ENCODE measurements at places on chromosomes 6 and 20. TPM values are rescaled to one million over a fixed set of nuclear protein-coding genes. Genes with fewer than 3 reads are reported as not detected.
A peak's percentile ranks its signal among the peaks of the same experiment; 100 is the strongest.

DNA sequence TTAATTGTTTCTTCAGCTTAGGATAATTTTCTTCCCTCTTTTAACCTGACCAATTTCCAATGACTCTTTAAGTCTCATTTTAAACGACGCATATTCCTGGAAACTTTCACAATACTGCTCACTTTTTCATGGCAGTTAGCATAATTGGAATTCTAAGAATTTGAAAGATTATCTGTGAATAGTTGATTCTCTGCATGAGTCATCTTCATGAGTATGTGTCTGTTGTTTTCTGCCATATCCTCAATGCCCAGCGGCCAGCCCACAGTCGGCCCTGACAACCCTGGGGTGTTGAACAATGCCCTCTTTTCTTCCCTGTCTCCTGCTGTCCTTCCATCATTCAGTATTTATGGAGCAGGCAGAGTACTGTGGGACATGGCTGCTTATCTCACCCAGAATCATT lies 554.2 kb downstream of the CDH26 start:
- no peak for DNase-seq

DNA sequence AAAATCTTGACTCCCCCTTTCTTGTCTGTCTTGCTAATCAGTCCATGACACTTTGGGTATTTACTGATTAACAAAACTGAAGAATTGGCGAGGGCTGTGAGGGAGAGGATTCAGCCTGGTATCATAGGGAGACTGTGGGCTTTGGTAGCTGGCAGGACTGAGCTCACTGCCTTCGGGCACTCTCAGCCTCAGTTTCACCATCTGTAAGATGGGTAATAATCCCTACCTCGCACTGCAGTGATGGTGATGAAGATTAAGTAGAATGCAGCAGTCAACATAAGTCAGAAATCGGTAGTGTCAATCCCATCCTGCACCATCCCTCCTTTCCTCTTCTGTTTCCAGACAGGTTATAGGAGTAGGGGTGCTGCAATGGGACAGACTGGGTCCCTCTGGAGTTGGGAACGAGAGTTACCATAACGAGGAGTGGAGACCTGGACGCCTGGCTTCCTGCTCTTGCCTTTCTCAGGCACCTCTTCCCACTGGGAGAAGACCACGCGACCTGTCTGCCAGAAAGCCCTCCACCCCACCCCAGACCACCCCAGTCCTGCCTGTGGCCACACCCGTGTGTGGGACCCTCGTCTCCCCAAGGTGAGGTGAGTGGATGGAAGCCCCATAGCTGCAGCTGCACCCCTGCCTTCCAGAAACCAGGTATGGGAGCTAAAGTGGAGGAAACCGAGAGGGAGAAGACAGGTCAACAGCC lies 99.1 kb downstream of the SNX5 start:
- DNase-seq, result no peak

DNA sequence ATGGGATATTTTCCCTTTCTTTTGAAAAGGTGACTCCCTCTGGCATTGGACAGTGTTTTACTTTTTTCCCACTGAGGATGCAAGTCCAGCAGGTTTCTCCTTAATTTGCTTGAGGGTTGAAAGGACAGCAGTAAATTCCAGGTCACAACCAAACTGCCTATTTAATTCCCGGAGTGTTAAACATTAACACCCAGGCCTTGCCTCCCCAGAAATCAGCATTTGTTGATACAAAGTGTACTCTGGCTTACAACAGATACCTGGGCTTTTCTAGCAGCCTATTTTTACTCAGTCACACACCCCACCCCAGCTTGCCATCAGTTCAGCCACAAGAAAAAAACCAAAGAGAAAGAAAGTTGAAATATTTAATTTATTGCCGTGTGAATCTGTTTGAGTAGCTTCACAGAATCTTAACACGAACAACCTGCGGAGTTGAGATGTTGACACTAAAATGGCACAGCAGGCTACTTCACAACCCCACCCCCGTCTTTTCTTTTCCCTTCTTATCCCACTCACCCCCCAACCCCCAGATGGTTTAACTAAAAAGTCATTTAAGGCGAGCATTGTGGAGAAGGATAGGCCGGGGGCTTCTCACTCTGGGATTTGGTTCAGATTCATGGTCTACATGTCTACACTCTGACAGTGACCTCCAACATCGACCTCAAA lies 45.7 kb downstream of the MYLIP start:
- no peak for DNase-seq

GRCh38 chr6:47915017-47915416 lies 133.2 kb downstream of the OPN5 start:
- DNase-seq, result no peak

DNA sequence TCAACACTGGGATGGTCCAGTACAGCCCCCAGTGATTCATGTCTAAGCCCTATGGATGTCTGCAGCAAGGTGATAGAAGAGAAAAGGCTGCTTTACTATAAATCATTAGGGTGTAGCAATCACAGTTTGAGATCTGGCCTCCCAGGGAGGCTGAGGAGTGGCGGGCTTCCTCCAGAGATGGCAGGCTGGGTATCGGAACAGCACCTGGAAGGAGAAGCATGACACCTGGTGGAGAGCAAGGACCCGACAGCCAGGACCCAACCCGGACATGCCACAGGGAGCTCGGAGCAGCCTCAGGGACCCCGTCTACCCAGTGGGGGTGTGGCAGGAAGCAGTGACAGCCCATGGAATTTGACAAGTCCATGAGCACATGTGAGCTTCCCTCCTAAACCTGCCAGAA lies 114.8 kb upstream of the CD93 start:
- DNase-seq, result no peak

DNA sequence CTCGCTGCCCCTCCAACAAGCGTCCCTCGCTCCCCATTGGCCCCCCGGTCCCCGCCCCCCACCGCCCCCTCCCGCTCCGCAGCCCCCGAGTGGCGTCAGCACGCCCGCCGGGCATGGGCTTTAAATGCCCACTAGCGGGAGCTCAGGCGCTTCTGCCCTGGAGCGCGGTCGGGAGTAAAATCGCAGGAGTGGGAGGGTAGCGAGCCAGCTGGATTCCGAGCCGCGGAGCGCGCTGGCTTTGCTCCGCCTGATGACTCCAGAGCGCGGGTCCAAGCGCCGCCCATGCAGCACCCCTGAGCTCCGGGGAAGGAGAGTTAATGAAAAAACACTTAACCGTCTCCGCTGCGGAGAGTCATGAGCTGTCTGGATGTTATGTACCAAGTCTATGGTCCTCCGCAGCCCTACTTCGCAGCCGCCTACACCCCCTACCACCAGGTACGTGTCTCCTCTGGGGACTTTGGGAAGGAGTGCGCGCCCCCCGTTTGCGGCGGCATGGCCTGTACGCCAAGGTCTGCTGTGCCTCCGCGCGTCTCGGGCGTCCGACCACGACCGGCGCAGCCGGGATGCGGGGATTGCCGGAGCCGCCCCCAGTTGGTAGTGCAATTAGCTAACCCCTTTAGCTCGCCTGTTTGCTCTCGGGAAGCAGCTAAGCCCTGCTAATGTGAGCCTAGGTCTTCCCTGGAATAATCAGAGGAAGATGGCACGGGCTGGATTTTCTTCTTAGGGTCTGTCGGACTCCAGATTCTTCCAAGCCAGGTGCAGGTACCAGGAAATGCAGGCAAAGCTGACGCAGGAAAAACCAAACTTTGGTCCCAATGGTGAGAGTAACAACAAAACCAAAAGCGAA lies at the start of gene VGLL2:
TSS of gene VGLL2 (plus strand) at position 149 of the 847 bp plus-strand sequence. CDS start at position 355, 206 bp downstream.
- peak; percentile 22 for DNase-seq

- no peak for DNase-seq
Measured at GRCh38 chr20:17315407-17316231, 88.8 kb downstream of the PCSK2 start.

GRCh38 chr6:57040011-57040410 lies 6.5 kb upstream of the KIAA1586 start:
- no peak for DNase-seq

DNA sequence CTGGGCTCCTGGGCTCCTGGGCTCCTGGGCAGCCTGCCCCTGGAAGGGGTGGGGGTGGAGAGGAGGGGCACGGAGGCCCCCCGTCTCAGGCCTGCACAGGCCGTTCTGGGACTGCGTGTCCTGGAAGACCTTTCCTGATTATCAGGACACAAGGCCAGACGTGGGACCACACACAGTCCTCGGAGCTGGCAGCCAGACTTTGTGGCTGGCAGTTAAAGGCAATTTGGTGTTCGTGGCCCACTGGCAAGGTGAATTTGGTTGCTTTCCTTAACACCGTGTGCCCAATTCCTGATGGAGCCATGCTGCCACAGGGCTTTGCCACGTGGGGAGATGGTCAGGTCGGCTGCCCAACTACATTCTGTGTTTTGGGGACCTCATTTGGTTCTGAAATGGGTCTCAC lies 113.5 kb downstream of the SMOC2 start:
- no peak for DNase-seq

DNA sequence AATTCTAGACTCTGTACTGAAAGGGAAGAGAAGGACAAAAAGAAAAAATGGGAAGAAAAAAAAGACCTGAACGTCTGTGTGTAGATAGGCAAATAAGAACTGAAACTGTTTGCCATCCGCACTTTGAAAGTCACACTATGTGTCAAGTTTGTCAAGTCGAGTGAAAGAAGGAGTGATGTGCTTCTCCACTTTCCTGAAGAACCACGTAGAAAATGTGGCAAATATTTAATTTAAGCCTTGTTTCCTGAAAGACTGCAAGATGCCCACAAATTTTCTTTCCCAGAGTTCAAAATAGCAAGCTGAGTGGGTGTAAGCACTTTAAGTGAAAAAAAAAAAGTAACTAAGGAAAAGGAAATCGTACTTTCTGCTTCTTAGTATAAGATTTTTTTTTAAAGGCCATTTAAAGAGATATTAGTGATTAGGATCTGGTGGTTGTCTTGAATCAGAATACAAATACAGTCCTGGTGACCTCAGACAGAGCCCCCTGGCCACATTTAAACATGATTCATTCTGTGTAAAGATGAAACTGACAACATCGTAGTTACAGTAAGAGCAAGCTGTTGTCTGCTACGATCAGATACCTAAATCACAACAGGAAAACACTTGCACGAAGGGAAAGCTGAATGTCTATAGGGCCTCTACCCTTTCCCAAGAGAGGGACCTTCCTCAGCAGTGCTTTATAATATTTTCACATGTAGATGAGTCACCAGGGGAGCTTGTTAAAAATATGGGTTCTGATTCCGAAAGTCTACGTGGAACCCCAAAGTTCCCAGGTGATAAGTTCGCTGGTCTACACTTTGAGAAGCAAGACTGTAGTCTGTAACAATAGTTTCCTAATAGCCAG lies 102.3 kb downstream of the HIVEP2 start:
- no peak for DNase-seq

DNA sequence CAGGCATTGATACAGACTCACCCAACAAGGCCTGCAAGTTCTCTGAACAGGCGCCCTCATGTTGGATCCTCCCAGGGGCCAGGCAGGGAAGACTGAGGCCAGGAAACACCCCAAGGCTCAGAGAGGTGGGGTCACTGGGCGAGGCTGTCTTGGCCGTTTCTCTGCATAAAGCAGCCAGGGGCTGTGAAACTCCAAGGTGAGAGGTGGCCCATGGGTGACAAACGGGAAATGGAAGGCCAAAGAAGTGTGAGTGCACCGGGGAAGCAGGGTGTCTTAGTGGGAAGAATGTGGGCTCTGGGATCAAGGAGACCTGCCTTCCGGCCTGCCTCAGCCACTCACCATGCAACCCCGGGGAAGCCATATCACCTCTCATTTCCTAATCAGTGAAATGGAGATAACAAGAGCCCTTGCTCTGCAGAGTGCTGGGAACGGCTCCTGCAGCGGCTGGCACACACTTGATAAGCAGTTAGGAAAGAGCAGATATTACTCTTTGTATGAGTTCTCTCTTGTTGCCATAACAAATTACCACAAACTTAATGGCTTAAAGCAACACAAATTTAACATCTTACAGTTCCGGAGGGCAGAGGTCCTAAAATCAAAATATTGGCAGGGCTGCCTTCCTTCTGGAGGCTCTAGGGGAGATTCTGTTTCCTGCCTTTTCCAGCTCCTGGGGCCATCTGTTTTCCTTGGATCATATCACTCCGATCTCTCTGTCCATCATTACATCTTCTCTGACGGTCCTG lies 168.6 kb downstream of the NFATC2 start:
- no peak for DNase-seq

- no peak for DNase-seq
Measured at GRCh38 chr6:97656236-97656635, 373.2 kb upstream of the MMS22L start.

GRCh38 chr6:134114918-134115714 lies 62.7 kb upstream of the SLC2A12 start:
- DNase-seq, result no peak

DNA sequence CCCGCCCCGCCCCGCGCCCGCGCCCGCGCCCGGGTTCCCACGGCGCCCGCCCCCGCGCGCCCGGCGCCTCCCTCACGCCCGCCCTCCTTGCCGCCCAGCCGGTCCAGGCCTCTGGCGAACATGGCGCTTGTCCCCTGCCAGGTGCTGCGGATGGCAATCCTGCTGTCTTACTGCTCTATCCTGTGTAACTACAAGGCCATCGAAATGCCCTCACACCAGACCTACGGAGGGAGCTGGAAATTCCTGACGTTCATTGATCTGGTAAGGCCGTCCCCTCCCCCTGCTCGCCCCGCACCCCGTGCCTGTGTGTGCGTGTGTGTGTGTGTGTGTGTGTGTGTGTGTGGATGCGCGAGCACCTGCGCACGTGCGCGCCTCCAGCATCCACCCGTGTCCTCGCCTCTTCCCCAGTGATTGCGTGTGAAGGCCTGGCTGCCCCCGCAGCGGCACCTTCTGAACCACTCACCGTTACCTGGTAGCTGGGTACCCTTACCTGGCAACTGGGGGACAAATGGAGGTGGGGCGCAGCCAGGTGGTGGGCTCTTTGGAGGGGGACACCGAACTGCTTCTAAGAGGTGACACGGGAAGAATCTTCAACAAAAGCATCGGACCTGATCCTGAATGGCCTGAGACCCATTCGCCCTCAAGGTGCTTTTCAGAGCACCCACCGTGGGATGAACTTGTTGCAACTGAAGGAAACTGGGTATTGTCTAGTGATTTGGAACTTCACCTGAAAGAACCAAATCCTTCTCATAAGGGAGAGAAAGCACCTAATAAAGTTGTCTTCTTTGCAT lies at the start of gene AIG1:
TSS of gene AIG1 (plus strand) at position 84 of the 791 bp plus-strand sequence. CDS start at position 121, 37 bp downstream.
- peak; percentile 79 for DNase-seq

GRCh38 chr6:9623985-9624384 lies 790.9 kb downstream of the TFAP2A start:
- no peak for DNase-seq

- no peak for DNase-seq
Measured at GRCh38 chr6:89986650-89987074, 92.4 kb downstream of the GJA10 start.

RHAG gene
- total RNA-seq, result 0.14 TPM

AKAP12 gene
- 46.1 TPM for total RNA-seq

HSD17B8 gene
- total RNA-seq, result 42.8 TPM

IMPG1 gene
- total RNA-seq, result not detected

PTCHD4 gene
- total RNA-seq, result 0.11 TPM
